ENCODE measurements at places on chromosomes 1 and 21. TPM values are rescaled to one million over a fixed set of nuclear protein-coding genes. Genes with fewer than 3 reads are reported as not detected.

Gene CA14
- polyA plus RNA-seq, result 3.3 TPM

Gene NID1
- 30.2 TPM for polyA plus RNA-seq

Gene SHISAL2A
- polyA plus RNA-seq, result 0.22 TPM

Gene KIAA1614
- polyA plus RNA-seq, result 5.0 TPM

Gene ADORA1
- polyA plus RNA-seq, result 1.8 TPM

Gene CYP4X1
- 4.1 TPM for polyA plus RNA-seq
